Eye (tissue), 1 donor: ENCODE measurements at places on chromosomes 2 and 18.

DNA sequence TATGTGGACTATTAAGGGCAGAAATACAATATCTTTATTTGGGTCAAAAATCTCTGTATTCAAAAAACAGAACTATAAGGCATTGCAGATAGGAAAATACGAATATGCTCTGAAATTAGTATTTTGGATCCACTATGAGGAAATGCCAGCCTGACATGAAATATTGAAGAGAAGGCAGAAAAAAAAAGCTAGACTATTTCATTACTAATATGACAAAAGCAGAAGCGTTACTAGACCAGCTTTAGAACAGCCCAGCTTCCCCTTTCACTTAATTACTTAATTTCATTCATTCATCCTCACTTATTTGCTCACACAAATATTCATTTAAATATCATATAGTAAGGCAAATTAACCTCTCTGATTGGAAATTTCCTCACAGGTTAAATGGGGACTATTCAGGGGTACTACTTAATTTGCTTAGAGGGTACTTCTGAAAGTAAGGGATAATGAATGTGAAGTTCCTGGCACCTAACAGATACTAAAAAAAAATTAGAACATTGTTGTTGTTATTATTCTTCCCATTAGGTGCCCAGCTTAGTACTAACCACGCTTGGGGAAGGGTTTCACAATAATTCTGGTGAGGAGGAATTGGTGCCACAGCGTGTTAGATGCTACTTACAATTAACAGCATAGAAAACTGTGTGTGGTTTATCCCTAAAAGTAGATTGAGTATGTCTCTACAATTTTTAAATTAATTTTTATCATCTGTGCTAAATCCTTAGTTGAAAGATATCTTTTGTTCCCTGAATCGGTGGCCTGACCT is 71.1 kb upstream of the CTLA4 start:
- DNase-seq: no peak

DNA sequence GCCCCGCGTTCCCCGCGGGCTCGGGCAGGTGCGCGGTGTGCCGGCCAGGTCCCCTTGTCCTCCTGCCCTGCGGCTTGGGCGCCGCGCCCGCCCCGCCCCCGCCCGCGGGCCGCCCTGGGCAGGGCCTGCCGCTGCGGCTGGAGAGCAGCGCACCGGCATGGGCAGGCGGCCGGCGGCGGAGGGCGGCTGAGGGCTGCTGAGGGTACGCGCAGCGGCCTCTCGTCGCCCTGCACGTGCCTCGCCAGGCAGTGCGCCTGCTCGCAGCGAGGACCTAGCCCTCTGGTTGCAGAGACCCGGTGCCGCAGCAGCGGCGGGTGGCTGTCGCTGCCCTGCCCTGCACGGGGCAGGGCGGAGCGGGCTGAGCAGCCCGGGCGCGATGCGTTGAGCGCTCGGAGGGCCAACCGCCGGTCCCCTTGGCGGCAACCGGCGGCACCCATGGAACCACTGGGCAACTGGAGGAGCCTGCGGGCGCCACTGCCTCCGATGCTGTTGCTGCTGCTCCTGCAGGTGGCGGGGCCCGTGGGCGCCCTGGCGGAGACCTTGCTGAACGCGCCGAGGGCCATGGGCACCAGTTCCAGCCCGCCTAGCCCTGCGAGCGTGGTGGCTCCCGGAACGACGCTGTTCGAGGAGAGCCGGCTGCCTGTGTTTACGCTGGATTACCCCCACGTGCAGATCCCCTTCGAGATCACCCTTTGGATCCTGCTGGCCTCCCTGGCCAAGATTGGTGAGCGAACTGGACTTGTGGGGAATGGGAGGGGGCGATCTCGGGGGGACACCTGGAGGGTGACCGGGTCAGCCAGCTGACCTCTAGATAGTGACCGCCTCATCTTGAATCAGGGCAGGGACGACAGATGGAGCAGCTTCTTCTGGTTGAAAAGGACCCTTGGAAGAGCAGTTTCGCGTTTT is at the start of gene SLC9A2:
Gene SLC9A2 (plus strand): TSS at position 140 of the 906 bp plus-strand sequence. CDS start 296 bp downstream, at position 436.
- DNase-seq: peak; percentile 67

GRCh38 chr2:25372405-25373268 is 30.9 kb upstream of the DNMT3A start:
- peak; percentile 88 for DNase-seq

DNA sequence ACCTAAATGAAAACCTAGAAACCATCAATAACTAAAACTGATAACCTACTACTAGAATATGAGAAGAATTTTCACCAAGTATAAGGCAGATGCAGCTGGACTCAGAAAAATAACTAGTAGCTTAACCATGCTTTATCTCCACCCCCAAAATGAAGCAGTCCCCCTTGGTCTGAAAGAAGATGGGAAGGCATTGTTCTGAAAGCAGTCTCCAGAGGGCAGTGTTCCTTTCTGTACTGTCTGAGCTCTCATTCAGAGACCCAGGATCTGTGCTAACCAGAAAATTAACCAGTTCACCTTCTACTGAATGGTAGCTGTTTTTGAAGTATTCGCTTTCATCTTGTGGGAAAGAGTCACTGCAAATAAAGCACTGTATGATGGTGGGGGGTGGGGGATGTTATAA is 273.0 kb downstream of the PDE11A start:
- peak; percentile 62 for DNase-seq

- no peak for DNase-seq
Observed at GRCh38 chr2:196293751-196294515, 122.6 kb upstream of the STK17B start.

- DNase-seq: no peak
Observed at GRCh38 chr18:3193331-3193730, 26.4 kb downstream of the MYOM1 start.

- no peak for DNase-seq
Observed at GRCh38 chr2:199223791-199224190, 233.9 kb downstream of the SATB2 start.
